ENCODE measurements at places on chromosomes 5 and 9.

DNA sequence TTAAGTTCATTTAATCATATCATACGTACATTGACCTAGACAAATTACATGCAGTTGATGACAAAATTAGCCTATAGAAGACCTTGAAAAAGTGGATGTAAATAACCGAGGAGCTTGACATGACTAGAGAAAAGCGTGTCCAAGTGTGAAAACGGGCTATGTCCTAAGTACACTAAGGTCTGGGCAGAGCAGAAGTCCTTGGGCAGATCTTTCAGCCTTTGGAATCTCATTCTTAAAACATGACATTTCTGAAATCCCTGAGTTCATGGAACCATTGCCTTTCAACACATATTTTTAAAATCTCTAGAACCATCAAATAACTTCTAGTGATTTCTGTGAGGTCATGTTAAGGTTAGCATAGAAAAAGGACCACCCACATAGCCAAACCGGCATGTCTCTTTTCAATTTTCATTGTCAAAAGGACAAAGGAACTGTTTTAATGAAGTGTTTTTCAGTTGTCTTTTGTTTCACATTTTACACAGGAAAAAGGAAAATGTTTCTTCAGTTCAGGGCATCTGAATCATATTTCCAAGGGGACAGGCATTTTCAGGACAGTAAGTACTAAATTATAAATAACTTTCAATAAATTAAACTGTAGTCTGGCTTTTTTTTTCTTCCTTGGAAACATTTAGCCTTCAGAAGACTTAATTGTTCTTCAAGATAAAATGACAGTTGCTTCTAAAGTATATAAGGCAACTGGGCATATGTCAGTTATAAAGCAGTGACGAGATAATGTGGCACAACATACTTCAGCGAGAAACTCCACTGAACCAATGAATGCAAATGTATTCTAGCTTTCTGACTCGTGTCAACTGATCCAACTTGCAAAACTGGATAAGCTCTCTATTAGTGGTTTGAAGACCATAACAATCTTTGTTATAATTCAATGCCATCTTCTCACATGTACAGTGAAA lies 416.8 kb downstream of the NFIB start:
- no peak for DNase-seq

DNA sequence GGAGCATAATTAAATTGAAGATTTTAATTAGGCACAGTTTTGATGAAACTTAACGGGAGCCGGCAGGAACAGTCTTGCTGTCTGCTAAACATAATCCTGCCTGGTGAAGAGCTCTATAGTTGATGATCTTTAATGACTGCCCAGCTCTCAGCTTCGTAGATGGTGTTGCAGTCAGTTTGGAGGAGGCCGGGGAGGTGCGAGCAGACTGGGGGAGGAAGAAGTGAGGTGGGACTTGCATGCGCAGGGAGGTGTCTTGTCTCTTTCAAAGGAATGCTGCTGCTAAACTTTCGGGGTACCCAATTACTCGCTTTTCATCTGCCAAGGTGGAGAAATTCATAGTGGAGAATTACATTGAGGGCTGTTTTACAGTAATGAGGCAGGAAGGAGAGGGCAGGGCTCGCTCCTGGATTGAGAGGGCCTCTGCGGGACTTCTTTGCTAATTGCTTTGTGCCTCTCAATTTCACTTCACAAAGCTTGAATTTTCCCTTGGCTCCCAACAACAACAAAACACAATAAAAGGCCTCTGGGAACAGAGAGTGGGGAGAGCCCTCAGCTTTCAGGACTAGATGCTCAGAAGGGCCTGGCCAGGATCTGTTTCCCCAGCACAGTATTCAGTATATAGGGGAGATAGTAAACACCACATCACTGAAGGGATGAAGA lies 257.9 kb upstream of the ADRA1B start:
- no peak for DNase-seq

DNA sequence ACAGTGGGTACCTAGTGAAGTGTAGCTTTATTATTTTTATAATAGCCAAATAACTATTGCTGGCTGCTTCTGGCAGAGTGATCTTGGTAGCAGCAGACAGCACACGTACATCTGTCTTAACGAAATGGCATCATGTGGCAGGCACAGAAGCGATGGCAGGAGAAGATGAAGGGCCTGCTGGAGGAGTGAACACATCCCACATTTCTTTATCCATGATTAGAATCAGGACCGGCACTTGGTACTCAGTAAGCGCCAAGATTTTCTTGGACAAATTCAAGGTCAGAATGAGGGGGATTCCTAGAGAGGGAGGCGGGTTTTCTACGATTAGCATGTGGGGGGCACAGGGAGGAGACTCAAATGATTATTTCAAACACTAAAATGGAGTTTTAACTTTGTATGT lies 23.0 kb upstream of the ZNF366 start:
- DNase-seq, result no peak

DNA sequence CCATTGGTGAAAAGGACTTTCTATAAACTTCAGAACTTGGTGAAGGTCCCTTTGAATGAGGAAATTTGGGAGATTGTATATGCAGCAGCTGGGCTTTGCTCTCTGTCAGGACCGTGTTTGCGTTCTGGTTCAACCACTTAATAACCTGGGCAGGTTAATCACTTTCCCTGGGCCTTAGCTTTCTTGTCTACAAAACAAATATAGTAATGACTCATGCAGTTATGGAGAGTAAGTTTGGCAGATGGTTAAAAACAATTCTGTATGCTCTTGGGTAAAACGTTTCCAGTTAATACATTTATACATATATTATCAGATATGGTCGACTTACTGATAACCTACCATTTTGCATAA lies 197.0 kb downstream of the ARHGEF28 start:
- no peak for DNase-seq

DNA sequence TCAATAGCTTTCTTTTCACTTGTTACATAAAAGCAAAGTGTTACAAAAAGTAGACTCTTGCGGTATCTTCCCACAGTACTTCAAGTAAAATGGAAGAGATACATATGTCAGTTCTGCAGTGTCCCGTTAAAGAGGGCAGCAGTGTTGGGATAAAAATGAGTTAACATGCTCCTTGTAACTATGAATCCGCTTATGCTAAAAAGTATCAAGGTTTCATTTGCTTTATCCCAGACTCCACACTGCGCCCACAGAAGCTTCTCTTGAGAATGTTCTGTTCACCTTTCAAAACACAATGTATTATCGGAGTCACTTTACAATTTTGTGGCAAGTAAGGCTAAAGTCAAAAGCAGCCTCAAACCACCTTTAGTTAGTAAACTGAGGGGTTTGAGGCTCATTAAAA lies 790 bp downstream of the PTAR1 start:
- DNase-seq, result no peak

- DNase-seq, result no peak
Observed at GRCh38 chr9:123250504-123250903, 17.9 kb downstream of the STRBP start.

DNA sequence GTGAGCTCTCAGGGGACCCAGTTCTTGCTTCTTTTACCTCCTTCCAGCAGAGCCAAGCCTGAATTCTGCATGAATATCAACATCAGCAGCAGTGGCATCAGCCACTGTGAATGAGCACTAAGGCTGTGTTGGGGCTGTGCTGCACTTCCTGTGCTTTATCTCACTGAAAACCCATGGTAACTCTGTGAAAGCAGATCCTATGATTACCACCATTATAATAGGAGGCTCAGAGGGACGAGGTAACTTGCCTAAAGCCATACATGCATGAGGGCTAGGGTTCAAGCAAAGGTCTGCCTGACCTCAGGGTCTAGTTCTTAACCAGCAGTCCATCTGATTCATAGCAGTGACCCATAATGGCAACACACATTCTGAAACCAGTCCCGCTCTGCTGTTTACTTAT lies 60.5 kb upstream of the RAPGEF1 start:
- DNase-seq, result no peak

DNA sequence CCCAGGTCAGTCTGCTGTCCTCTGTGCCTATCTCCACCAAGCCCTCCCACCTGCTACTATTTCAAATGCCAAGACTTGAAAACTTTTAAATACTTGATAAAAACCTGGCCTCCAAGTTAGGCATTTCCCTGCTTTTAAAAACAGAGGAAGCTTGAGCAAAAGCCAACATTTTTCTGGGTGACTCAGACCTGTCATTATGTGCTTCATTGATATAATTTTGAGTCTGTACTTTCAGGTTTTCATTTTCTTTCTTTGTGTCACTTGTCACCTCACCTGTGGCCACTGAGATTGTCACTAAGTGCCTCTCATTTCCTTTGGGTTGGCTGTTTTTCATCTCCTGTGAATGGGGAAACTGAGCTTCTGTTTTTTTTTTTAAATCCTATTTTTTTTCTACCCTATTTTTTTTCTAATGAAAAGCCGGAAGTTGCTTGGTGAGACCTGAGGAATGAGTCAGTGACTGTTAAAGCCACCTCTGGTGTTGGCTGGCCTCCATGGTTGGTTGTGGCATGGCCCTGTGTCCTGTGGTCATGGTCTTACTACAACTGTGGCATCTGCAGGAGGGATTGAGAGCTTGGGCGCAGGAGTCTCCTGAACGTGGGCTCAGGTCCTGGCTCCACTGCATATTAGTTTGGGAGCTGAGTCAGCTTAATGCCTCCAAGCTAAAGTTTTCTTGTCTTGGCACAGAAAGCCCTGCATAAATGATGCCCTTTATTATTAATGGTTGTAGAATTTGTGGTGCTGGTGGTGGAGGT lies 56.7 kb downstream of the ARHGAP26 start:
- DNase-seq, result no peak

DNA sequence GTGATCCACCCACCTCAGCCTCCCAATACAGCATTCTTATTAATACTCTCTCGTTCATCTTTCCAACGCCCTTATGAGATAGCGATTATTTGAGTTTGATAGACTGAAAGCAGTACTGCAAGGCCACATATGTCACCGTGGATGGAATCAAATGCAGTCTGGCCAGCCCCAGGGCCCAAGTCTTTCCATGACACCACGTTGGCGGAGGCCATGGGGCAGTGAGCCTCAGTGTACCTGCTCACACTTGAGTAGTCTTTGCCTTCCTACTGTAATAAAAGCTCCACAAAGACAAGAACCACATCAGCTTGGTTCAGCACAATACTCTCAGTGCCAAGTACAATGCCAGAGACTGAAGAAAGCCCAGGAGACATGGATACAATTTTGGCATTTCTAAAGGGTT lies 88.5 kb downstream of the TTLL11 start:
- no peak for DNase-seq

DNA sequence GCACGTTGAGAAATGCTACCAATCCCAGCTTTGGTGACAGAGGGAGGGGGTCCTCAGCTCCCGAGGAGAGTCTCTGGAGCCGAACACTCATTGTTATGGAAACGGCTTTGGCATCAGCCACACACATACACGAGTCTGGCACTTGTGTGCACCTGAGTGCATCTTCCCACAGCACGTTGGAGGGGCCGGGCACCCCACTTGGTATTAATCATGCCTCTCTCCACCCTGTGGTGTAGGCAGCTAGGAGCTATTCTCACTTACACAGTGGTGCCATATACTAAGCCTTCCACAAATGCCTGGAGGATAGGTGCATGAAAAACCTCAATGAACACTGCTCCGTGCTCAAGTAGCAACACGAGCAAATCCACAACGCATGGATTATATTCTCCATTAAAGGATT lies 133.9 kb upstream of the PANK3 start:
- DNase-seq, result no peak

- no peak for DNase-seq
Observed at GRCh38 chr9:123550012-123550411, 194.0 kb downstream of the CRB2 start.
